ENCODE measurements at places on chromosomes 1 and 21.

GRCh38 chr1:9724706-9725476 is 73.4 kb downstream of the PIK3CD start:
- no peak for DNase-seq

- peak; percentile 75 for DNase-seq
These were observed 36.6 kb downstream of the PLXNA2 start for GRCh38 chr1:208207388-208208131.

DNA sequence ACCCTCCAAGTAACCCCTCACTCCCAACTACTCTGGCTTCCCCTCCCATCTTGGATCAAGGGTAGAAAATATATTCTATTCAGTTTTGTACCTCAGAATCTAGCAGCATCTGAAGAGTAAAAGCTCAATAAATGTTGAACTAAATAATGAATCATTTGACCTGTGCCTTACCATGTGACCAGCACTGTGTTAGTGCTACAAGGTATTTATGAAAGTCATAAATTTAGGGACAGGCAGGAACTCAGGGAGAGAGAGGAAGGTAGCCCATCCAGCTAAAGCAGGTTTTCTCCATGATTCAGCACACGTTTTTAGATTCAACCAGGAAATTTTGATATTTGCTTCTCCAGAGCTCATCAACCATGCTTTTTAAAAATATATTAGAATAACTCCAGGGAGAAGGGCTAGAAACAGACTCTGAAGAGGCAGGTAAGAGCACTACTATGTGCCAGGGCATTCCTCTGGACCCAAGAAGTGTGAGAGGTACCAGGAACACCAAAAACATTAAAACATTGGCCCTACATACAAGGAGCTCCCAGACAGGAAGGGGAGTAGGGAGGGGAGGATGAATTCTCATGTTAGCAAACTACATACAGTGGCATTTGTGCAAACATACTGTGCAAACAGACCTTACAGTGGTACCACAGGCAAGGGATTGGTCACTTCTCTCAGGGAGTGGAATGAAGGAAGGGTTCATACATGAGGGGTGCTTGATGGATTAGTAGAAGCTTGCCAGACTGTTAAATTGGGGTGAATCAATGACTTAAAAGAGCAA is 64.3 kb downstream of the FYB2 start:
- no peak for DNase-seq

DNA sequence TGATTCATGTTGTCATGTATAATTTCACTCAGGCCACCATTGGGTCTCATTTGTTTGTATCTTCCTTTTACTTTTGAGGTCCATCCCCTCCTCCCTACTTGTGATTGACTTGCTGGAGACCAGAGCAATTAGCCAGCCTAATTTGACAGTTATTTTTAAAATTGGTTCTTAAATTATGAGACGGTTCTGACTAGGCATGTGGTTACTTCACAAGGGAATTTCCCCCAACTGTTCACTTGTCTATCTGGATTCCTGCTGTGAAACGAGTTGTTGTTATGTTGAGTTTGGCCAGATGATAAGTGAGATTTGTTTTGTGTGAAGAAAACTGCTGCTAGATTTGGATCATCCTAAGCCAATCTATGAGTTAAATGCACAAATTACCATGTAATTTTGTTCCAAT is 359.1 kb downstream of the BARHL2 start:
- DNase-seq: no peak

Data from kidney epithelial cell (primary cell).